ENCODE measurements at places on chromosomes 3 and 15.

- no peak for DNase-seq
These were observed 563.6 kb downstream of the VGLL3 start for GRCh38 chr3:86427343-86427742.

GRCh38 chr3:71376911-71377310 is 206.6 kb downstream of the FOXP1 start:
- DNase-seq: no peak

- DNase-seq: no peak
These were observed 17.0 kb downstream of the FSTL1 start for GRCh38 chr3:120433662-120434331.

DNA sequence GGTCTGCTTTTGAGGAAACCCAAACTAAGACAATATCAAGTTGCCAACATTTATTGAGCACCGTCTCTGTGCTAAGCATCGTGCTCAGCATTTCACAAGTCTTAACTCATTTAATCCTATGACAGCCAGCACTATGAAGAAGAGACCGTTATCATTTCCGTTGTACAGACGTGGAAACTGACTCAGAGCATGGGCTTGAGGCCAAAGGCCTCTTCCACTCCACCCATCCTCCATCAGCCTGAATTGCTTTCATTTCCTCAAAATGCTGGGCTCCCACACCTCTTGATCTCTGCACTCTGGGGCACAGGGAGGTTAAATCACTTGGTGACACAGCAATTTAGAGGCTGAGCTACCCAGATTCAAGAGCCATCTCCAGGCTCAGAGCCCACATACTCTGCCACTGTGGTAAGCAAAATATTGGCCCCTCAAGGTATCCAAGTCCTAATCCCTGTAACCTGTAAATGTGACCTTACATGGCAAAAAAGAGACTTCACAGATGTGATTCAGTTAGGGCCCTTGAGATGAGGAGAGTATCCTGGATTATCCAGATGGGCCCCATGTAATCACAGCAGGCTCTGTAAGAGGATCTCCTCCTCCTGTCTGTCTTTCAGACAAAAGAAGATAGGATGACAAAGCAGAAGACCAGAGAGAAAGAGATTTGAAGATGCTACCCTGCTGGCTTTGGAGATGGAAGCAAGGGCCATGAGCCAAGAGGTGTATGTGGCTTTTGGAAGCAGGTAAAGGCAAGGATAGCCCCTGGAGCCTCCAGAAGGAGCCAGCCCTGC is 24.3 kb upstream of the FLNB start:
- no peak for DNase-seq

DNA sequence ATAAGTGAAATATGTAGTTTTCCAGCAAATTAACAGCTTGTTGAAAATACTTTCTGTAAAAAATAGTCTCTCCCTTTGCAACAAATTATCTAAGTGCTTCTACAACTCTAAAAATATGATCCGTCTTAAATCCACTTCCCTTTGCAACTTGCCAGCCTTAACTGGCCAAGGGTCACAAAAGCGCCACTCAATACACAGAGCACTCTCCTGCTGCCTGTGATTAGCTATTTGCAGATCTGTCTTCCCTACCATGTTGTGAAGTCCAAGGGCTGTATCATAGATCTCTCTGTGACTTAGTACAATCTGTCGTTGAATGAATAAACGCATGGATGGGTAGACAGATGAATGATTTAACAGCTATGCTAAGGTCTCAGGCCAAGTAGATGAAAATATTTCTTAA is 76.2 kb downstream of the ITGB5 start:
- DNase-seq: no peak
